ENCODE measurements at places on chromosomes 12 and 14.

DNA sequence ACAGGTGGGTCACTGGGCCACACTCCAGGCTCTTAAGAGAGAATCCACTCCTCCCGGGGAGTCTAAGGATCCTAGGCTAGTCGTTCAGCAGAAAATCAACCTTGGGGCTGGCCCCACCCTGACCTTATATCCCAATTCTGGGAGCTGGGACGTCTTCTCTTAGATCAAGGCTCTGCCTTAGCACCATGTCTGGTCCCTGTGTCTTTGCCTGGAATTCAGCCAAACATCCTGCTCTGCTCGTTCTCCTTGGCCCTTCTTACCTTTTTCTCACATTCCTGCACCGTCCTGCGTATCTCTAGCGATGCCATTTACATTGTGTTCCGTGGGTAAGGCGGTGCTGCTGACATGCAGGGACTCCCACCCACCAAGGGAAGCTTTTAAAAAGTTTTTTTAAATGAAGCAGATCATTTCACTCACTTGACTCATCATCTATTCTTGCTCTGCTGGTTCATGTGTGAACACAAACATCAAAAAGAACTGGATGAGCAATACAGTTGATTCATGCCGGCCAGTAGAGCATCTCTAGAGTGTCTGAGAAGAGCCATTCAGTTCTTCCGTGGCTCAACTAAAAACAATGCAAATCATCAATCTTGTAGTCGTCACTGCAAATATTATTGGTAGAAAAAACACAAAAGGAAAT, 50.2 kb downstream of the KCNK13 start:
- no peak for DNase-seq

- DNase-seq = no peak
Observed at GRCh38 chr12:11834104-11834812, 184.8 kb downstream of the ETV6 start.

DNA sequence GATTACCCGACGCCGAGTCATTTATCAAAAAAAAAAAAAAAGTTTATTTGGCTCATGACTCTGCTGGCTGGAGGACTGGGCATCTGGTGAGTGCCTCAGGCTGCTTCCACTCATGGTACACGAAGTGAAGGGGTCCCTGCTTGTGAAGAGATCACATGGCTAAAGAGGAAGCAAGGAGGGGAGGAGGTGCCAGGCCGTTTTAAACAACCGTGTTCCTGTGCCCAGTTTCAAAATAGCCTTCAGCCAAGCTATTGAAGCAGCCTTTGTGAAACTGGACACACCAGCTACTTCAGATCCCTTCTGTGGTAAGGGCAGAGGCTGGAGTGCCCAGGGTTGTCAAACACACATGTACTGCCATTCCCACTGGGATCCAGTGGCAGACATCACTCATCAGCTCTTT, 7.6 kb downstream of the POP5 start:
- no peak for DNase-seq

DNA sequence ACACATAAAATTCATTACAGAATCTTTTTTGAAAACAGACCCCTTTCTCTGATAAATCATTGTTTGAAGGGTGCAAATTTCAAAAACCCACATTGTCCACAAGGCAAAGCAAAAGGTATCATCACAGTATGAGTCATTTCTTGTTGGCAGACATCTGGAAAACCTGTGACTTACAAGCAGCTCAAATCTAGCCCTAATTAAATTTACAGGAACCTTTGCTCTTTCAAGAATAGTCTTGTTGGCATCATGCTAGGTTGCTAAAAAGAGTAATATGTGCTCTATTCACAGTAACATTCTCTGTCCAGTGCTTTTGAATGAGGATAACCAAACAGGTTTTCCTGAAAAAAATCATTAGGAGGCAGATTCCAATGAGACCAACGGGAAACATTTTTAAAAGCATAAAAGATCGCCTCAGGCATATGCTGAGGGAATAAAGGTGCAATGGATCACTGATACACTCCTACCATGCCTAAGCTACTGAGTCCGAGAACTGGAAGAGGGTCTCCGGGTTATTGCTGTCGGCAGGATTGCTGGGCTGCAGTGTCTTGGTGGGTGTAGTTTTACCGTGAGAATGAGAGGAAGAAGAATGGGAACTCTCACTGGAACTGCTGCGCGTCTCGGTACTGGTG, 55.5 kb upstream of the TTC7B start:
- no peak for DNase-seq

- no peak for DNase-seq
Observed at GRCh38 chr14:23657959-23658470, 21.9 kb downstream of the DHRS2 start.

DNA sequence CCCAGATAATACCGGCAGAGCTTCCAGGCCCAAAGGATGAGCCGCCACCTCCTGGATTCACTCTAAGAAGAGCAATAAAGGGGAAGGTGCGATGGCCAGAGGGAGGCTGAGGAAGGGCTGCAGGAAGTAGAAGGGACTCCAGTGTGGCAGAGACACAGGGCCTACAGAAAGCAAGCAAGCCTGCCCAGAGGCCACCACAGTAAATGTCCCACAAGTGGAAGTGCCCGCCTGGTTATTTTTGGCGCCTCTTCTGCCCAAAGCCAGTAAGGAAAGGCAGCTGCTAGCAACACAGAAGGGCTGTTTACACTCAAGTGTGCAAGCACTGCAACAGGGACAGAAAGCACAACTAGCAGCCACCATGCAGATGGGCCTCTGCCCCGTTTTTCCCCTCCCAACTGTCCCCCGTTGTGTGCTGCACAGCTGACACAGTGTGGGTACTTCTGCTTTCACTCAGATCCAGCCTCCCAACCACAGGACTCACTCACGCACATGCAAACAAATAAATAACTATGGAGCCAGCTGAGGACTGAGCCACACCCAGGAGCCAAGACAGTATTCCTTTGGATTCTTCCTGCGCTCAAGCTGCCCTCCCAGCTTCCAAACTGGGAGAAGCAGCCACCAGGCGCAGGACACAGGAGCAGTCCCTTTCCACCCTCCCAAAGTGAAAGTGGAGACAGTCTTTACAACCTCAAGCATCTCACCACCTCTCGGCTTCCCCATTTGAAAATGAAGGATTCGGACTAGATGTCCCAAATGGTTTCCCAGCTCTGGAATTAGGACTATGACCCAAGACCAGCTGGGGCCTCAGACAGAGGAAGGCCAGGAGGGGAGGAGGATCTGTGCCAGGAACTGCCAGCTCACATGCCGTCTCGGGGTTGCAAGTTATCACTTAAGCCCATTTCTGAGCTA, 40.0 kb upstream of the PNMA1 start:
- DNase-seq = no peak

- no peak for DNase-seq
Observed at GRCh38 chr14:51616724-51617409, 34.8 kb upstream of the FRMD6 start.

- no peak for DNase-seq
Observed at GRCh38 chr12:50302686-50303085, 19.4 kb upstream of the LIMA1 start.
